Coronary artery (tissue), 2 donors: ENCODE measurements at places on chromosomes 7 and 10.
A peak's percentile ranks its signal among the peaks of the same experiment; 100 is the strongest.

- no peak for DNase-seq
Observed at GRCh38 chr10:85527616-85528317, 838.8 kb downstream of the GRID1 start.

DNA sequence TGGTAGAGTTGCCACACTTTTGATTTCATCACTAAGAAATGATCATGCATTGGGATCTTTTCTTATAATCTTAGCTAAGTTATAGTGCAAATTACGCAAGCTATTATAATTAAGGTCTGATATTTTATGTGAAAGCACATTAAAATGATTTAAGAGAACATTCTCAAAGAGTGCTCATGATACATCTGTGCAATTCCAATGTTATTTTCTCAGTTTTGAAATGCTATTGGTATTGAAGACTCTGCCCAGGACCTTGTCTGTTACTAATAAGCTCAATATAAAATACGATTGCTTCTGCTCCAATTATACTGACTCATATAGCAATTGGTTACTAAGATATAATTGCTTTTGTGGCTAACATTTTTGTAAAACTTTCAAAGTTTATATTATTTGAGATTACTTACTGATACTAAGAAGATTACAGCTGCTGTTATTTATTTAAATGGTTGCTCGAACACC is 180.9 kb downstream of the ADAM12 start:
- no peak for DNase-seq

DNA sequence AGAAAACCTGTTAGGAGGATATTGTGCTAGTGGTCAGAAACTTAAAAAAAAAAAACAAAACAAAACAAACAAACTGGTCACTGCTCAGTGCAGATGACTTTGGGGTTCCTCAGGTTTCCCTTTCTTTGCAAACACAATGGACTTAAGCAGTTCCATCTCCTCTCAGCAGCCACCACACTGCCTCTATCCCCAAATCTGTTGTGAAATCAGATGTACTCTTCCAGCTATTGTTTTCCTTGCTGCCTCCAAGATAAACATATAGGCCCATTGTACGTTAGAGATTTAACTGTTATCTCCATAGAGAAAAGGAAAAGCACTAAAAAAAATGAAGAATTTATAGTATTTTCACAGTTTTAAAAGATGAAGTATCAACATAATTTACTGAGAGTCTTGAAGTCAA is 147.1 kb downstream of the MPP7 start:
- no peak for DNase-seq

- no peak for DNase-seq
Observed at GRCh38 chr10:3066317-3067117, 831 bp upstream of the PFKP start.

DNA sequence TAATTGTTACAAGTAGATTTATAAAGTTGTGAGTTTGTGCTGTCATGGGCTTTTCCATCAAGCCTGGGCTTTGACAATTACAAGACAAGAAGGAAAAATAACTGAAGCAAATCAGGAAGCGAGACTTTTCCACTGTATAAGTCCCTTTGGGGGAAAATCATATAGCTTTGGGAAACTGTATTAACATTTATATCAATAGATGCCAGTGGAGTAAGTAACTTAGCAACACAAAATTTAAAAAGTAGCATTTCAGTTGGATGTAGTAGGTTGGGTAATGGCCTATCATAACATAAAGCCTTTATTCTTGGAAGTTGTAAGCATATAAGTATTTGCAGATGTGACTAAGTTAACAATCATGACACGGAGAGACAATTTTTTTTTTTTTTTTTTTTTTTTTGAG is 931.1 kb downstream of the CNTNAP2 start:
- DNase-seq, result no peak

DNA sequence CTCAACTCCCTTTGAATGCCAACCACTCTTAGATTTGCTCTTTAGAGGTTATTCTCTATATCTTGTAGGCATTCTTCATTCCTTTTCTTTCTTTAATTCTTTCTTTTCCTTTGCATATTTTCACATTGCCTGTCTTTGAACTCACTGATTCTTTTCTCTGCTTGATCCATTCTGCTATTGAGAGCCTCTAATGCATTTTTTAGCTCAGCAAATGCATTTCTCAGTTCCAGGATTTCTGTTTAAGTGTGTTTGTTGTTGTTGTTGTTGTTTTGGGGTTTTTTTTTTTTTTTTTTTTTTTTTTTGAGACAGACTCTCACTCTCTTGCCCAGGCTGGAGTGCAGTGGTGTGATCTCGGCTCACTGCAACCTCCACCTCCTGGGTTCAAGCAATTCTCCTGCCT is 71.6 kb downstream of the FBXL13 start:
- no peak for DNase-seq

DNA sequence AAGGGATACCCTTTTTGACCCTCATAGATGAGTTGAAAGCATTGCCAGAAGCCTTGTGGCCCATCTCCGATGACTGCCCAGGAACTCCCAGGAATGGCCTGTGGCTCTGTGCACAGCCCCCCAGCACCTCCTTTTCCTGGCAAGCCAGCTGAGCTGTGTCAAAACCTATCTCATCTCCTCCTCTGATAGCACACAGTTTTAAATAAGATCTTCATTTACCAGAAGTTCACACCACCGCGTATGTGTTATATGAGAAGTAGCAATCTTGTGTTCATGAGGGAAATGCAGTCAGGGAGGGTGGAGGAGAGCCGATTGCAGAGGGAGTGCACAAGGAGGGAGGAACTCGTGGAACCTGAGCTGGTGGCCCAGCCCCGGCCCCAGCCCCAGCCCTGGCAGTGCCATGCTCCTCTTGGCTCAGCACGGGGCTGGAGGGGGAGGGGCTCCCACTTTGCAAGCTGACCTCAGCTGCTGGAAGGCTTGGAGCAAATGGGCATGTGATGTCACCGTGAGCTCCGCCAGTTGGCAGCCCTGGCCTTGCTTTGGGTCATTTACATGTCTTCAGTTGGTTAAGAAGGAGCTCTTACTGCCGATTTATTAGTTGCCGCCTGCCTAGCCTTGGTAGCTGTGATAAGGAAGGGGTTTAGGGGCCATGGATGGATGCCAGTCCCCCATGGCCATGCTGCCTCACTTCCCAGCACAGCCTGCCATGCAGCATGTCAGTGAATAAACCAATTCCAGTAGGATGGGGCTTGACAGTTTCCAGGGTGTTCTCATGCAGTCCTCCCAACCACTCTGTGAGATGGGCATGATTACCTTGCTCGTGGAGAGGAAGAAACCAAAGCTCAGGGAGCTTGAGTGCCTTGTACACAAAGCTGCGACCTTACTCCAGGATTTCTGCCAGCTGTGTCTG is 20.0 kb downstream of the UNC5B start:
- no peak for DNase-seq

- no peak for DNase-seq
Observed at GRCh38 chr7:111050875-111051416, 40.0 kb upstream of the LRRN3 start.

GRCh38 chr7:142833174-142834048 is 21.5 kb upstream of the EPHB6 start:
- no peak for DNase-seq

DNA sequence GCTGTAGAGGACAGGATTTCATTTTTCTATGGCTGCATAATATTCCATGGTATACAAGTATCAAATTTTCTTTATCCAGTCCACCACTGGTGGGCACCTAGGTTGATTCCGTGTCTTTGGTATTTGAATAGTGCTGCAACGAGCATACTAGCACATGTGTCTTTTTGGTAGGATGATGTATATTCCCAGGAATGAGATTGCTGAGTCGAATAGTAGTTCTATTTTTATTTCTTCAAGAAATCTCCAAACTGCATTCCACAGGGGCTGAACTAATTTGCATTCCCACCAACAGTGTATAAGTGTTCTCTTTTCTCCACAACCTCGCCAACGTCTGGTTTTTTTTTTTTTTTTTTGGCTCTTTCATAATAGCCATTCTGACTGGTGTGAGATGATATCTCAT is 550.0 kb downstream of the REEP3 start:
- DNase-seq, result no peak

DNA sequence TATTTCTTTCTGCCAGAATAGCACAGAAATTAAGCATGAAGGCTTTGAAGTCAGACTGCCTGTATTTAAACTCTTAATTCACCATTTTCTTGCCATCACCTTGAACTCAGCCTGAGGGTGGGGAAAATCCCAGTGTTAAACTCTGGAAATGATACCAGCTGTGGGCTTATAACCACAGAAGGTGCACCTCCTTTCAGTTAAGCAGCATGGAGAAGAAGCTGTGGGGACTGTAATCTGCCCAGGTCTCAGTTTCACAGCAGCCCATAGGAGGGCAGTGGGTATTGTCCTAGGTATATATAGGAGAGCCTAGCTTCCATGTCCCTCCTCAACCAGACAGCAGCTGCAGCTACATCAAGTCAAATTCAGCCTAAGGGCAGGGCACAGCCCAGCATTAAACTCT is 241.6 kb downstream of the HPSE2 start:
- no peak for DNase-seq

DNA sequence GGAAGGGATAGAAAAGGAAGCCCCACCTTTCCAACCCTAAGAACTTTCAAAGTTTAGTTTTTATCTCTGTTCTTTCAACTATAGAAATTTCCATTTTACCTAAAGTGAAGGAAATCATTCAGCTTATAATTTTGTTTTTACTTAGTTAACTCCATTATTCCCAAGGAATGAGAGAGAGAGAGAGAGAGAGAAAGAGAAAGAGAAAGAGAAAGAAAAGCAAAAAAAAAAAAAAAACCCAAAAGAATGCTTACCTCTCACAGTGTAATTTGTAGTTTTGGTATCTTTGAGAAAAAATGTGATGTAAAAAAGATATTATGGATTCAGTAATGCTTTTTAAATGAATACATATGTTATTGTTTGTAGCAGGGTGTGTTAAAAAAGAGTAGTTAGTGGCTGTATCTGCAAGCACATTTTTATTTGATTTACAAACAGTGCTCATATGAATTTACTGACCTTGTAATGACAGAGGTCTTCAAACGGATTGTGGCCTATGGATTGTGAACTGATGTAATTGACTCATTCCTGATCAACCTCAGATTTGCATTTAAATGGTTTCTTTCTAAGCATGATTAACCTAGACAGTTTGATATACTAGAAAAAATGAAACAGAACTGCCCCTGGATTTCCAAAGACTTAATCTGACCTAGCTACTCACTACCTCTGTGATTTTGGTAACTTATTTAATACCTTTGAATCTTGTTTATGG is 64.9 kb downstream of the LCOR start:
- DNase-seq, result no peak

DNA sequence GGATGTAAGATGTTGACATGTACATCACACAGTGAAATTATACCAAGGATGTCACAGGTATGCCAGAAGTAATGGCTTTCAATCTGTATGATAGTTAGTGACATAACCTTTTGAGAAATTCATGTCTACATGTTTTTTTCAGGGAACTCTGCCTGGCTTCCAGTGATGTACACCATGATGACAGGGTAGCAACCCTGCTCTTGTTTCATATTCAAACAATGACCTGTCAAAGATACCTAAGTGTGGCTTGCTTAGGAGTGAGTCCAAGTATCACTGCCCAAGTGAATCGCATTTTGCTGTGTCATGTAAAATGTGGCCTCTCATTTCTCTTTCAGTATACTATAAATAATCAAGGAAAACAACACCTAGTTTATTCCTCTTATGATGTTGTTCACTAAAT is 205.8 kb upstream of the DKK1 start:
- no peak for DNase-seq

DNA sequence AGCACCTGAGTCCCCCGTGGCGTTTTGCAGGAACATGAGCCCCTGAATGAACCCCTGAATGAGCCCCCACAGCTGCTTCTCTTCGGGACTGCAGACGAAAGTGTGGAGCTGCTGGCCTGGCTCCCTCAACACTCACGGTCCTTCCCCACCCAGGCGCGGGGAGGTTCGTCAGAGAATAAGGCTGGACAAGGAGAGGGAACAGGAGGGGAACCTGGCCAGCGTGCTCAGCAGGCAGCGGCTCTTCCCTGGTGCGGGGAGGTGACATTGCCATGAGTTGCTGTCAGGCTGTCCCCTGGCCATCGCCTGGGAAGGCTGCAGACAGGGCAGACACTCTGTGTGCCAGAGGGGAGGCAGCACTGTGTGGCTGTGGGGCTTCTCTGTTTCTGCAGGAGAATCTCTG is 80.9 kb upstream of the SHH start:
- DNase-seq, result no peak

DNA sequence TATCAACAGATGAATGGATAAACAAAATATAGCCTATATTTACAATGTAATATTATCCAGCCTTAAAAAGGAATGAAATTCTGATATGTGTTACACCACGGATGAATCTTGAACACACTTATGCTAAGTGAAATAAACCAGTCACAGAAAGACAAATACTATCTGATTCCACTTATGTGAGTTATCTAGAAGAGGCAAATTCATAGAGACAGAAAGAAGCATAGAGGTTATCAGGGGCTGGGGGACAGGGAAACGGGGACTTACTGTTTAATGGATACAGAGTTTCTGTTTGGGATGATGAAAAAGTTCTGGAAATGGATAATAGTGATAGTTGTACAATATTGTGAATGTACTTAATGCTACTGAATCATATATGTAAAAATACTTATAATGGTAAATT is 329.9 kb downstream of the LRMDA start:
- no peak for DNase-seq

- no peak for DNase-seq
Observed at GRCh38 chr7:142482891-142483658, 225.2 kb upstream of the PRSS58 start.

GRCh38 chr7:461453-462172 is 58.0 kb downstream of the PDGFA start:
- no peak for DNase-seq

DNA sequence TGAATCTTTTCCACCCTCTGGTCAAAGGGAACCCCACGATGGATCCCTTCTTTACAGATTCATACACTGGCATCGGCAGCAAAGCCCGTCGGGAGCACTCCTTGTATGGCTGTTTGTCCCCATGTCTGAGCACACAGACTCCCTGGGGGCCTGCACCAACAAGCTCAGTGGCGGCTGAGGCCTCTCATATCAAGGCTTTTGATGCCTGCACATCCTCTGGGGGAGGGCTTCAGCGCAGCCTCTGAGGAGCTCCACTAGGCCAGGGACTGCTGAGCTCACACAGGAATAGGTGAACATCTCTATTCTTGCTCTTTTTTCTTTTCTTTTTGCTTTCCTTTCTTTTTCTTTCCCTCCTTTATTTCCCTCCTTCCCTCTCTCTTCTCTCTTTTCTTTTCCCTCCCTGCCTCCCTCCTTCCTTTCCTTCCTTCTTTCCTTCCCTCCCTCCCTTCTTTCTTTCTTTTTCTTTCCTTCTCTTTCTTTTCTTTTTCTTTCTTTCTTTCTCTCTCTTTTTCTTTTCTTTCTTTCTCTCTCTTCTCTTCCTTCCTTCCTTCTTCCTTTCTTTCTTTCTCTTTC is 174.6 kb downstream of the CCDC3 start:
- DNase-seq, result peak; percentile 81

DNA sequence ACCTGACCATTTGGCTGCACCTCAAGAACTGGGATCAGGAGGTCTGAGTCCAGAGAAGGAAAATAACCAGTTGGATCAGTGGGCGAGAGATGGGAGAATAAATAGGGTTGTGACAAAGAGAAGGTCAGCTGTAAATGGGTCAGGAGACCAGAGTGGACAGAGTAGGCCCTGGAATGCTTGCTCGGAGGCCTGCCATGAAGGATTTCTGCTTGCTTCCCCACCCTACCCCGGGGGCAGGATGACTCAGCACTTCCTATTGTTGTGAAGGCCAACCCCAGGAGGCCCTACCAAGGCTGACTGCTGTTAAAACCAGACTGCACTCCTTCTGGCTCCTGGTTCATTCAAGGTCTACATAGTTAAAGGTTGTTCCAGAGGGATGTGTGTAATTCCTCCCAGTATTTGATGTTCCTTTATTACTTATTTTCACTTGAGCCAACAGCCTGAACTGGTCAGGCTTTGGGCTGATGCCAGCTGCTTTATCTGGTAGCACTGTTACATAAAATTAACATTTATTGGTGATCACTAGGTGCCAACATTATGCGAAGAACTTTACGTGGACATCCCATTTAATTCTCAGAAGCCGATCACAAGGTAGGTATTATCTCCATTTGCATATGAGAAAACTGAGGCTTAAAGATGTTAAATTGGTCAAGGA is 27.3 kb upstream of the IFRD1 start:
- DNase-seq, result peak; percentile 76
